ENCODE measurements at places on chromosomes 2 and 18. TPM values are rescaled to one million over a fixed set of nuclear protein-coding genes. Genes with fewer than 3 reads are reported as not detected.

GRCh38 chr2:197137826-197138477 lies 172.6 kb downstream of the ANKRD44 start:
- no peak overlapping the region for H3K4me3 ChIP-seq
- DNase-seq: no peak
- no peaks in the 10 kb centered on the region for H3K36me3 ChIP-seq

GRCh38 chr2:41735476-41735875 lies 312.3 kb upstream of the PKDCC start:
- no peak overlapping the region for H3K27ac ChIP-seq
- no peaks in the 10 kb centered on the region for H3K36me3 ChIP-seq
- H3K4me3 ChIP-seq: no peak overlapping the region
- H3K27me3 ChIP-seq: no peaks in the 10 kb centered on the region
- DNase-seq: no peak

GRCh38 chr2:104872866-104873688 lies 19.2 kb downstream of the POU3F3 start:
- peaks cover 14% of the 10 kb centered on the region for H3K4me1 ChIP-seq
- no peak overlapping the region for H3K27ac ChIP-seq
- no peaks in the 10 kb centered on the region for H3K36me3 ChIP-seq
- H3K4me3 ChIP-seq: peak overlapping the region; percentile 54
- H3K27me3 ChIP-seq: peaks cover 50% of the 10 kb centered on the region
- peak; percentile 80 for DNase-seq

ST8SIA5 gene
- total RNA-seq: 0.09 TPM

GRCh38 chr18:68033466-68033865 lies 516.9 kb upstream of the DSEL start:
- no peaks in the 10 kb centered on the region for H3K36me3 ChIP-seq
- no peak overlapping the region for H3K27ac ChIP-seq
- no peaks in the 10 kb centered on the region for H3K27me3 ChIP-seq
- H3K4me1 ChIP-seq: no peaks in the 10 kb centered on the region
- no peak for DNase-seq
- no peak overlapping the region for H3K4me3 ChIP-seq

INPP4A gene
- 28.8 TPM for total RNA-seq

SLC30A3 gene
- total RNA-seq: 0.77 TPM

LCT gene
- total RNA-seq: not detected

Measured in lung (tissue), 17 donors.